ENCODE measurements at places on chromosomes 1 and 21.

- DNase-seq, result no peak
Measured at GRCh38 chr1:64893921-64894320, 72.4 kb downstream of the JAK1 start.

DNA sequence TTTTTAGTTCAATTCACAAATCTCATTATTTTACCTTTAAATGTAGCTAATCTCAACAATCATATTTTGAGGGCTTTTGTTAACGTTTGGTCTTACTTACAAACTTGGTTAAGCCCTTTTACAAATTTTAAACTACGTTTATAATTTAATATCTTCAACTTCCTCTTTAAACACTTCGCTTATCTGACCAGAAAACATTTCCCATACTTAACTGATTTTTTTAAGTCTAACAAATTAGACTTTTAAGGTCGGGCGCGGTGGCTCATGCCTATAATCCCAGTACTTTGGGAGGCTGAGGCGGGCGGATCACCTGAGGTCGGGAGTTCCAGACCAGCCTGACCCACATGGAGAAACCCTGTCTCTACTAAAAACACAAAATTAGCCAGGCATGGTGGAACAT lies 300.9 kb downstream of the LMX1A start:
- DNase-seq, result no peak

- no peak for DNase-seq
Measured at GRCh38 chr1:235075777-235076308, 52.8 kb downstream of the TOMM20 start.

DNA sequence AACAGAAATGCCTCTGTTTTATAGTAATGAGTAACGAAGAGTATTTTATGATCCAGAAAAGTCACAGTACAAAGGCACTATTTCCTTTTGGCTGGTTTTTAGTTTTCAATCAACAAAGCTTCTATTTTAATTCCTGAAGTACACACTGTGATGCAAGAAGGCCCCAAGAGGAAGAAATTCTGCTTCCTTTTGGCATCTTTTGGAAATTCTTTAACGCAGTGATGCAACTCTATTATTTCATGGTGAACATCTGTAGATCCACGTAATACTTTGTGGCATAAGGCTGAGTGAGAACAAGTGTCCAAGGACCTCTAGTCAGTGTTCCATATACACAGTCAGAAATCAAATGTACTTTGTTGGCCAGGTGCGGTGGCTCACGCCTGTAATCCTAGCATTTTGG lies 137.5 kb downstream of the TGFB2 start:
- DNase-seq, result no peak

- DNase-seq, result no peak
Measured at GRCh38 chr1:160904783-160905616, 20.0 kb upstream of the ITLN1 start.

DNA sequence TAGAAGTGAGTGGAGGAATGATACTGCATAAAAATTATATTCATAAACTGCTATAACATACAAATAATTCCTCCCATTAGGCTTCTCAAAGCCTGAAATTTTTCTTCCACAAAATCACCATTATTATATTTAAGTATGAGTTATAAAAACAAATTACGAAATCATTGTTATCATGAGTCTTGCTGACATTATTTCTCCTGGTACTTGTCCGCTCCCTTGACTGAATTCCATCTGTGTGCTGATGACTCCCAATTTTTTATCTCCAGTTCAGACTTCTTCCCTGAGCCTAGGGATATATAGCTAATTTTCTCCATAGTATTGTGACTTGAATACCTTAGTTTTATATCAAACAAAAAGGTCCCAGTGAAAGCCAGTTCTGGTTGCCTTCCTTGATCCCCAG lies 268.2 kb downstream of the HMCN1 start:
- no peak for DNase-seq

- no peak for DNase-seq
Measured at GRCh38 chr1:234758851-234759250, 148.9 kb upstream of the IRF2BP2 start.

- DNase-seq, result no peak
Measured at GRCh38 chr1:199815947-199816346, 211.6 kb upstream of the NR5A2 start.

DNA sequence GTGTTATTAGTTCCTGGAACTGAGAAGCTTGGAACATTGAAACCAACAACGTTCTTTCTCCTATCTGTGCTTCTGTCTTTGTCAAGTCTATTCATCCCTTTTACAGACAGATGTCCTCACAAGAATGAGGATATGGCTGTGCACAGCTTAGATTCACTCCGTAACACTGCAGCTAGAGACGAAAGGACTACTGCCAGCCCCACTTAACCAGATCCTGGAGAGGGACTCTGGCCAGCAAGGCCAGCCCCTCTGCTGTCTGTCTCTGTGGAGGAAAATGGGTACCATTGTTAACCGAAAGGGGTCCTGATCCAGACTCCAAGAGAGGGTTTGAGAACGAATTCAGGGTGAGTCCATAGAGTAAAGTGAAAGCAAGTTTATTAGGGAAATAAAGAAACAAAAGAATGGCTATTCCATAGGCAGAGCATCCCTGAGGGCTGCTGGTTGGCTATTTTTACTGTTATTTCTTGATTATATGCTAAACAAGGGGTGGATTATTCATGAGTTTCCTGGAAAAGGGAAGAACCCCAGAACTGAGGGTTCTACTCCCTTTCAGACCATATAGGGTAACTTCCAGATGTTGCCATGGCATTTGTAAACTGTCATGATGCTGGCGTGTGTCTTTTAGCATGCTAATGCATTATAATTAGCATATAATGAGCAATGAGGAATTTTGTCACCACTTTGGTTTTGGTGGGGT lies 17.4 kb upstream of the USP24 start:
- DNase-seq, result no peak

GRCh38 chr1:64834734-64835133 lies 89.9 kb downstream of the RAVER2 start:
- no peak for DNase-seq

GRCh38 chr21:44293551-44294231 lies 6.2 kb upstream of the PFKL start:
- no peak for DNase-seq

- no peak for DNase-seq
Measured at GRCh38 chr21:42929969-42930368, 4.5 kb upstream of the ERVH48-1 start.

DNA sequence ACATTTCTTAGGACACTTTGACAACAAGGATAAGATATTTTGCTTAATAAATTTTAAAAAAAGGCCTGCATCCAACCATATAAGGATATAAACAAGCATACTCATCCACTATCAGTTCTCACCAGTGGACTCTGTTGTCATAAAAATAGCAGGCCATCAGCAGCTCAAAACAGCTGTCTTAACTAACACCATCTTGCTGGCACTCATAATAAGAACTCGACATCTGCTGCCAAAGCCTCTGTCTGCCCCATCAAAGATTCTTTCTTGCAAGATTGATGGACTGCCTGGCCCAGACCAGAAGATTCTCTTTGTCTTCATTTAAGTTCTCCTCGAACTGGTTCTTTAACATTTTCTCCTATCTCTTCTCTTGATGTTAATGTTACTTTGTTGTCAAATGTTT lies 10.1 kb downstream of the JMJD4 start:
- DNase-seq, result no peak

DNA sequence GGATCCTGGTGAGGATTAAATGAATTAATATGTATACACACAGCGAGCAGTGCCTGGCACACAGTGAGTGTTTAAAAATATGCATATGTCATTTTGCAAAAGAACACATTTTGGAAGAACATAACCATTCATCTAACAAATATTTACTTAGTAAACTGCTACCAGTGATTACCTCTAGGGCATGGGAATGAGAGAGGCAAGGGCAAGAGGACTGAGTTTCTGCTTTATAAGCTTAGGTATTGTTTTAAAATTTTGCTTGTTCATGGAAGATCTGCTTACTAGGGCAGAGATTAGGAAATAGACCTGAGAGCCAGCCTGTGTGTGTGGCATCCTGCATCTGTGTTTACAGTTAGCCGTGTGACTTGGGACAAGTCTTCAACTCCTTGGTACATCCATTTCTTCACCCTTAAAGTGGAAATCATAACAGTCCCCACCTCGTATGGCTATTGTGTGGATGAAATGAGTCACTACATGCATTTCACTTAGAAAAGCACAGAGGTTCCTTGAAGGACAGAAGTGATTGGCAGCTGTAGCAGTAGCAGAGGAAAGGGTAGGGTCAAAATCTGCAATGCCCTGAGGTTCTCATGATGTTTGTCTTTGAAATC lies 198.5 kb upstream of the FMN2 start:
- DNase-seq, result no peak

DNA sequence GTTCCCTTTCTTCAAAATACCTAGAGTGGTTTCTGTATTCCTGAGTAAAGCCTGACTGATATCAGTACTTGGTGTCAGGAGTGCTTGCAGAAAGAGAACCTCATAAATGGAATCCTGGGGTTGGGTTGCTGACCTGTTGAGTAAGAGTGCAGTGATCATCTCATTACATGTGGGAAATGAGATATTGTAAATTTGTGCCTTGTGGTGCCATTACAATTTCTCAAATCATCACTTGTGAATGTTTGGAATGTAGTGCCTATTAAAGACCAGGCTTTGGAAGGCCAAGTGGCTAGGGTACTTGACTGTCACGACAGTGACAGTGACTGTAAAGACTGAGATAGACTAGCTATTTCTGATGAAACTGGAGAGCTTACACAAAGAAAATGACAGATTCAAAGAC lies 176.7 kb upstream of the CTTNBP2NL start:
- DNase-seq, result no peak

- no peak for DNase-seq
Measured at GRCh38 chr21:14121719-14122118, 89.0 kb downstream of the LIPI start.

DNA sequence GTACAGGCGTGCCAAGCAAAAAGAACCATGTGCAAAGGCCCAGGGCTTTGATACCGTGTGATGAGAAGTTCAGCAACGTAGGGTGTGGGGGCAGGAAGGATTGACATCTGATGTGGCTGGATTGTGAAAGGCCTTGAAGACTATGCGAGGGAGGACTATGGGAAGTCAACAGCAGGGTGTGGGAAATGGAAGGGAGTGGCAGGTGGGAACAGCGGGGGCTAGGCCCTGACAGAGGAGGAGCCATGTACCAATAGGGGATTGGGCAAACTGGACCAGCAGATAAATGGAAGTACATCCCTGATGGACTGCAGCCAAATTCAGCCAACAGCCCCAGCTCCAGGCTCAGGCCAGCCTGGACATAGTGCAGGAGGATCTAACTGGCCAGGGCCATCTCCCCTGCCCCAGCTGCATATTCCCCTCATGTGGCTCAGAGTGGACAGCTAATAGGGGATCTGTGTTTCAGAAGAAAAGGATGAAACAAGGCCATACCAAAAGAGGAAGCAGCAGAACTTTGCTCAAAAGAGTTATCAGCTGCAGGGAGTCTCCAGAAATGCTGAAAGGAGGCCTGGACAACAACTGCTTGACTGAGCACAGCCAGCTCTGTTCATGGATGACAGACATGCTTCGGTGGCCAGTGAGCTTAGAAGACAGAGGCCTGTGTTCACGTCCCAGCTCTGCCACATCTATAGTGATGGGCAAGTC lies 140.2 kb upstream of the SGIP1 start:
- DNase-seq, result no peak

DNA sequence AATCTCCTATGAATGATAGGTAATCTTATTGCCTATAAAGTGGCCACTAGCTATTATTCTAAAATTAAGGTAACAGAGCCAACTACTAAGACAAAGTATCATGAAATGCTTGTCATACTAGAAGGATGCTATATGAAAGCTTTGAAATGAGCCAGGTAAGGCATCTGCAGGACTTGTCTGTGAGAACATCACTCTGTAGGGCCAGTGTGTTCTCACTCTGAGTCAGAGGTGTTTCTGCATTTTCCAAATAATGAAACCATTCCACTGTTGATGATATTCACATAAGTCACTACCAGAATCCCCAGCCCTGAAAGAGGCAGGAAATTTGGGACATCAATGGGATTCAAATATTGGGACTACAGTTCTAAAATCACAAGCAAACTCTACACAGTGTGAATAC lies 25.8 kb upstream of the GBP5 start:
- no peak for DNase-seq

- DNase-seq, result no peak
Measured at GRCh38 chr1:184267747-184268146, 119.1 kb upstream of the C1orf21 start.

DNA sequence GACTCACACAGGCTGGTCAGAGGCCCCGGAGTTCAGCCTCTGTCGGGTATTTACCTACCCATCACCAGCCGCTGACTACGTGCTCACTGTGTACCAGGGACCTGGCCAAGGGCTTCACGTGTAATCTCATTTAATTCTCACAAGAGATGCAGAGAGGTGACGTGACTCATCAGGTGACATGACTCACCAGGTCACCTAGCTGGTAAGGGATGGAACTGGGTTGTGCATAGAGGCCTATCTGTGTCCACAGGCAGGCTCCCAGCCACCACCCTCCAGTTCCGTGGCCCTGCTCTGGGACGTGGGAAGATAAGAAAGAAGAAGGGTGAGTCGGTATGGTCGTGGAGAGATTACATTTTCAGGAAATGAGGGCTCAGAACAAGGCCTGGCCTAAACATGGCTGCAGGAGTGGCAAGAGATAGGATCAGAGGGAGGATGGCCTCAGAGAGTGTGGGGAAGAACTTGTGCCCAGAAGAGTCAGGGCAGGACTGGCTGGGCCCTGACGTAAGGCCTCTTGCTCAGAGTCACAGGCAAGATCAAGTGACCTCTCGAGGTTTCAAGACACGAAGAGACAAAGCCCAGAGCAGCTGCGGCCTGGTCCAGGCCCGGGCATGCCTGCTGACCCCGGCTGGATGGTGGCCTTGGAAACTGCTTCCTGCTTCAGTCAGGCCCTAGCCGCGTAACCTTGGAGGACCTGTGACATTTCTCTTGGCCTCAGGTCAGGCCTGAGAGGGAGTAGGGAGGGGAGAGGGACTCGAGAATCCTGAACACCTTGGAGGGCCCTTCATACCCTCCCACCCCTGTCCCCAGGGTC lies 52.7 kb upstream of the WASF2 start:
- no peak for DNase-seq

- no peak for DNase-seq
Measured at GRCh38 chr1:53197291-53198200, 922 bp downstream of the CPT2 start.

DNA sequence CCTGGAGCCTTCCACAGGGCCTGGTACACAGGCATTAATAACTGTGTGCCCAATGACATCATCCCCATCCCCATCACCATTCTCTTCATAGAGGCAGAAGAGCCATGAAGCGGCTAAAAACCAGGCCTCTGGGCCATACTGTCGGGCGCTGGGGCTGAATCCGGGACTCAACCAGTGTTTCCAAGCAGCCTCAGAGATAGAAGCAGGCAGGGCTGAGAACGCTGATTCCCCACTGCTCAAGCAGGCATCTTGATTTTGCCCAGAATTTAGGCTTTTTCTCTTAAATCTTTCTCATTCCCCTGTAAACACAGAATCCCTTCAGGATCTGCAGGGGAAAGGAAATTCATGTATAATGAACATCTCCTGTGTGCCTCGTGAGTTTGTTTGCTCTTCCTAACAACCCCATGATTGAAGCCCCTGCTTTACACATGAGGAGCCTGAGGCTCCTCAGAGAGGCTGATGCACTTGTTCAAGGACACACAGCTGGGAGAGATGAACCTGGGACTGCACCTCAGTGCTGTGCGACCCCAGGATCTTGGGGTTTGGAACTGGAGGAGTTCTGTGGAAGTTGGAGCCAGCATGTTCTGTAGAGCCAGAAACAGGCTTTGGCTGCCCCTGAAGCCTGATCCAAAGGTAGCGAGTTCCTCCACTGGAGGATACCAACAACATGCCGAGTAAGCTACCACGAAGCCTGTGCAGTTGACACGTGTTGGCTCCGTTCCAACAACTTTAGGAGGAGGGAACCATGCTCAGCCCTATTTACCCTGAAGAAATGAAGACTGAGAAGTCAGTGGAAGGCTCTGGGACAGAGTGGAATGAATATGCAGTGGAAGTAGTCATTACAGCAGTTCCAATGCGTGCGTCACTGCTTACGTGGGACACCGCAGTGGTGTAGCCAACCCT lies 55.5 kb downstream of the EDN2 start:
- DNase-seq, result no peak
